ENCODE measurements at places on chromosomes 11 and 22.

DNA sequence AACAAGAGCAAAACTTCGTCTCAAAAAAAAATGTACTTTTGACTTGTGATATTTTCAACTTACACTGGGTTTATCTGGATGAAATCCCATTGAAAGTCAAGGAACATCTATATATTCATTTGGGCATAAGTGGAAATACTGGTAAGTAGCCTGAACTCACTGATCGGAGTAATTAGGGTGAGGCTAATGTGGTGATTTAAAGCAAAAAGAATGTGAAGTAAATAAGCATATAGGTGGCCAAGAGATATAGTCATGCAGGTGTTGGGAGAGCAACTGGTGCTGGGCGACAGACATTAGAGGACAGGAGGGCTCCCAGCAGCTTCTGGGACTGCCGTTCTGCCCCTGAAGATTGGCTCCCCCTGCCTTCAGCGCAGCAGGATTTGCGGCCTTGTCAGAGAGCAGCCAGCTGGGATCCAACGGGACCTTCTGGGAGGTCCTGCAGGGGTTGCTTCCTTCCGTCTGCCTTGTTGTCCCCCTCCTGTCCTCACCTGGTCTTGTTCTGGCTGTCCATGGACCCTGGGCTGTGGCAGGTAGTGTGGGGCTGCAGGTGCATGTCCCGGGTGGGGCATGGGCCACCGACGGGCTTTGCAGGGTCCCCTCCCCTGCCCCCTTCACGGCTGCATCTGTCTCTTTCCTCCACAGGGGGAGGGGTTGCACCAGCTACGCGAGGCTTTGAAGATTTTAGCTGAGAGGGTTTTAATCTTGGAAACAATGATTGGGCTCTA, 14.1 kb downstream of the RHBDD3 start:
- DNase-seq: no peak

- DNase-seq: no peak
Measured at GRCh38 chr11:76392870-76393269, 11.7 kb downstream of the GVQW3 start.

DNA sequence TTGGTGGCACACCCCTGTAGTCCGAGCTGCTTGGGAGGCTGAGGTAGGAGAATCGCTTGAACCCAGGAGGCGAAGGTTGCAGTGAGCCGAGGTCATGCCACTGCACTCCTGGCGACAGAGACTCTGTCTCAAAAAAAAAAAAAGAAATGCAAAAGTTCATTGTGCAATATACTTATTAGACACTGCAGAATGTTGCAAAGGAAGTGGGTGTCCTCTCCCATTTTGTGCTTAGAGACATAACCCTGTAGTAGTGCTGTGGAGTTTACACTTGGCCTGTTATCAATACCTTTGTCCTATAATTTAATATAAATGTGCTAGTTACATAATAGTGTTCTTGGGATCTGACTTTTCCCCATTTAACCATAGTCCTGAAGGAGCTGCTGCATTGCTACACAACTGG, 9.4 kb downstream of the BCL2L13 start:
- DNase-seq: no peak

- DNase-seq: no peak
Measured at GRCh38 chr11:102783720-102784119, 3.3 kb upstream of the MMP10 start.

GRCh38 chr11:36684840-36685801, 87.1 kb upstream of the RAG2 start:
- DNase-seq: no peak

All from spleen (tissue), 13 donors.